Pancreas (tissue), 10 donors: ENCODE measurements at places on chromosomes 5 and 9. TPM values are rescaled to one million over a fixed set of nuclear protein-coding genes. Genes with fewer than 3 reads are reported as not detected.

The CCNJL gene
- 0.58 TPM for total RNA-seq

- no peak for DNase-seq
Observed at GRCh38 chr5:758698-759053, 25.9 kb downstream of the ZDHHC11B start.

DNA sequence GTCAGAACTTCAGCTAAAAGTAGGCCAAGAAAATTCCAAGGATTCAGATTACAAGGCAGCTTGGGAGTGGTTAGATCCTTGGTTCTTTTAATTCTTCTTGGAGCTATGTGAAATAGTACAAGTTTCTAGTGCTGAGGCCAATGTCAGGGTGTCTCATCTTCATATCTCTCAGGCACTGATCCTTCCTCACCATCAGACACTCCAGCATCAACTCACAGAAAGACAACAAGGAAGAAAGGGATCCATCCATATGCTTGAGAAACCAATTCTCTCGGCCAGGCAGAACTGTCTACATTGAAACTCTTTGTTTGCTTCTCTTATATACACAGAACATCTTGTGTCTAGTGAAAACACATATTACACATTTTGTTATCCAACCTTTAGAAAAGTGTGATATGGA lies 362.1 kb upstream of the CCNH start:
- DNase-seq = no peak

GRCh38 chr5:137735555-137736284 lies at the start of gene KLHL3:
Gene KLHL3 (minus strand): TSS chr5:137736089. CDS start chr5:137735646, 443 bp downstream.
- DNase-seq = peak; percentile 31

- no peak for DNase-seq
Observed at GRCh38 chr5:150394131-150394530, 18.6 kb downstream of the CD74 start.

GRCh38 chr9:36690412-36691168 lies 117.9 kb downstream of the MELK start:
- DNase-seq = no peak

- DNase-seq = no peak
Observed at GRCh38 chr5:88661806-88662207, 221.2 kb downstream of the MEF2C start.

- no peak for DNase-seq
Observed at GRCh38 chr5:58294598-58295305, 165.1 kb downstream of the PLK2 start.
